ENCODE measurements at places on chromosomes 1 and 21.

GRCh38 chr1:119001181-119002027 lies 13.3 kb upstream of the TBX15 start:
- no peak for DNase-seq

GRCh38 chr1:193157360-193157759 lies 29.1 kb downstream of the B3GALT2 start:
- no peak for DNase-seq

- no peak for DNase-seq
These were observed 20.6 kb downstream of the STUM start for GRCh38 chr1:226568975-226569741.

DNA sequence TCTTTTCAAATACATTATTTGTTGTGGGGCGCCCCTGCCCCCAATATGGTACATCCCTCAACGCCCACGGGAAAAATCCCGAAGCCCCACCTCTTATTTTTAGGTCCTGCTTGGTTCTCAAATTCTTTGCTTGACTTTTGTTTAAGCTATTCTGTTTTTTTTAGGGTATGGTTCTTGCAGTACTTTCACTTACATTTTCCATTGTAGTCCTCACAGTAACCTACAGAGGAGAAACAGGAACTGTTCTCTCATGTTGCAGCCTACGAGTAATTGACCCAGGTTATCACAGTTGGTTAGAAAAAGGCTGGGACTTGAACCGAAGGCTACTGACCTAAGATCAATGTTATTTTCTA lies 697 bp upstream of the C21orf91 start:
- DNase-seq, result peak; percentile 59

DNA sequence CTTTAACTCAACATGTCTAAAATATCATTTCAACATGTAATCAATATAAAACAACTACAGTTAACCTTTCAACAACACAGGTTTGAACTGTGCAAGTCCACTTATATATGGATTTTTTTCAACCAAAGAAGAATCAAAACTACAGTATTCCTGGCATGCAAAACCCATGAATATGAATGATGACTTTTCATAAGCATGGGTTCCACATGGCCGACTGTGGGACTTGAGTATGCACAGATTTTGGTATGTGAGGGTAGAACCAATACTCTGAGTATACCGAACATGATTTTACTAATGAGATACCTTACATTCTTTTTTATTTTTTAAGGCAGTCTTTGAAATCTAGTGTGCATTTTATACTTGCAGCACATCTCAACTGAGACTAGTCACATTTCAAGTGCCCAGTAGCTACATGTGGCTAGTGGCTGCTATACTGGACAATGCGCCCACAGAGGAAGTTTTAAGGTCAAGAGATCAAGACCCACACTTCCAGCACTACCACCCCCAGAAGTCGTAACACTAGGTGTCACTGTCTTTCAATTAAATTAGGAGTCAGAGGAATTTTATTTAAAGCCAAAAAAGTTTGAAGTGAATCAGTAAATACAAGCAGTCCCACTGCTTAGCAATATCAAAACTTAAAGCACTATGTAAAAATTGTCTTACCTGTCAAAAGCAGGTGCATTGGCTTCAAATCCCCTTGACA lies 40.0 kb downstream of the SYNJ1 start:
- no peak for DNase-seq

- no peak for DNase-seq
These were observed 130.4 kb downstream of the HS2ST1 start for GRCh38 chr1:87044840-87045239.

GRCh38 chr1:33433509-33434362 lies 2.8 kb upstream of the PHC2 start:
- DNase-seq, result no peak

- DNase-seq, result no peak
These were observed 85.7 kb upstream of the ABCD3 start for GRCh38 chr1:94332516-94332915.

- peak; percentile 71 for DNase-seq
These were observed 56.5 kb upstream of the SELENON start for GRCh38 chr1:25743164-25744139.

DNA sequence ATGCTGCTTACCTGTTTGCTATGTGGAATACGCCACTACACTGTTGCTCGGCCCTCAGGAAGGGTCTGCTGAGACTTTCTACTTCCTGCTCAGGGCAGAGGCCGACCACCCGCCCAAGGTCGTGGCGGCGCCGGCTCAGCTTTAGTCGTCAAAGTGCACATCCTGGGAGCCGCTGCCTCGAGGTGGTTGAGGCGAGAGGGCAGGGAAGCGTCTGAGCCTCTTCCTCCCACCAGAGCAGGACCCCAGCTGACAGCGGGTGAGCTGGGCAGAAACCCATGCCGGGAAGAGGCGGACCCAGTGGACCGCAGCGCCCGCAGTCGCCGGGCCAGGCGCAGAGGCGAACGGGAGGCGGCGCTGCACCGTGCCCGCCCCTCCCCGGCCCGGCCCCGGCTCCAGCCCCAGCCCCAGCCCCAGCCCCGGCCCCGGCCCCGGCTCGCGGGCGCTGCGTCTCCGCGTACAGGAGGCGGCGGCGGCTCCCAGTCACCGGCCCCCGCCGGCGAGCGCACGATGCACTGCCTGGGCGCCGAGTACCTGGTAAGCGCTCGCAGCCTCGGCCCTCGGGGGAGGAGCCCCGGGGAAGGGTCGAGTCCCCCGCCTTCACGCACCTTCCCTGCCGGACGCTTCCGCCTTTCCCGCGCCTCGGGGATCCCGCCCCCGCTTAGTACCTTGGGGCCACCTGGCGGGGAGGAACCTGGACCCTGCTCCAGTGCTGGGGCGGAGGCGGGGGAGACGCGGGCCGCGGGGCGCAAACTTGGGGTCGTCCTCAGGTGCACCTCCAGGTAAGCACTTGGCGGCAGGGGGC lies at the start of gene SLC44A3:
SLC44A3 (plus strand) TSS at position 413 of the 802 bp plus-strand sequence; CDS start at position 508, 95 bp downstream.
- DNase-seq, result peak; percentile 8

DNA sequence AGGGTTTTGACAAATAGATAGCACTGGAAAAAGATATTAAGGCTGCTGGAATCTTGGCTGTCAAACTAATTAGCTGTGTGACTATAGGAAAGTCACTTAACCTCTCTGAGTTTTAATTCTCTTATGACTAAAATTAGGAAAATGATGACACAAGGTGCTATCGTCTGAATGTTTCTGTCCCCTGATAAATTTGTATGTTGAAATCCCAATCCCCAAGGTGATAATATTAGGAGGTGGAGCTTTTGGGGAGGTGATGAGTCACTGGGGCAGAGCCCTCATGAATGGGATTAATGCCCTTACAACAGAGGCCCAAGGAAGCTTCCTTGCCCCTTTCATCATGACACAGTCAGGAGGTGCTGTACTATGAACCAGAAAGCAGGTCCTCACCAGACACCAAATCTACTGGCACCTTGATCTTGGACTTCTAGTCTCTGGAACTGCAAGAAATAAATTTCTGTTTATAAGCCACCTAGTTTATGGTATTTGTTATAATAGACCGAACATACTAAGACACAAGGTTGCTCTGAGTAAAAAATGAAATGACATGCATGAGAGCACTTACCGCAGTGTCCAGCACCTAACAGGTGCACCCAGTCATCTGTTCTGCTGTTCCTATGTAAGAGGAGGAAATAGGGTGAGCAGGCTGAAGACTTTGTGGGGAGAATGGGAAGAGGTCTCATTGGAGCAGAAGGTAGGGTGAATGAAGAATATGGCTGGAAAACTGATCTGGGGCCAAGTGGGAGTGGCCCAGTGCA lies 26.3 kb upstream of the DISP1 start:
- DNase-seq, result no peak

- no peak for DNase-seq
These were observed 15.4 kb upstream of the MEX3A start for GRCh38 chr1:156097499-156098178.

GRCh38 chr21:41164981-41165655 lies 2.8 kb upstream of the BACE2 start:
- DNase-seq, result no peak

GRCh38 chr1:55957276-55957675 lies 622.1 kb downstream of the PLPP3 start:
- no peak for DNase-seq

DNA sequence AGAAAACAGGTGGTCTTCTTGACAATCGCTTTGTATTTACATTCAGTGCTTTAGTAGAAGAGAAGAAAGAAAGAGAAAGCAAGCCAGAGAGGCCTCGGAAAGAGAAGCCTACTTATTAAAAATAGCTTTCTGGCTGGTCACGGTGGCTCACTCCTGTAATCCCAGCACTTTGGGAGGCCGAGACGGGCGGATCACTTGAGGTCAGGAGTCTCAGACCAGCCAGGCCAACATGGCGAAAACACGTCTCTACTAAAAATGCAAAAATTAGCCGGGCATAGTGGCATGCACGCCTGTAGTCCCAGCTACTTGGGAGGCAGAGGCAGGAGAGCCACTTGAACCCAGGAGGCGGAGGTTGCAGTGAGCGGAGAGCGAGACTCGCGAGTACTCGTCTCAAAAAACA lies 1.8 kb upstream of the SLC19A2 start:
- DNase-seq, result no peak

- DNase-seq, result no peak
These were observed 4.8 kb downstream of the ARPC5 start for GRCh38 chr1:183630748-183631147.

DNA sequence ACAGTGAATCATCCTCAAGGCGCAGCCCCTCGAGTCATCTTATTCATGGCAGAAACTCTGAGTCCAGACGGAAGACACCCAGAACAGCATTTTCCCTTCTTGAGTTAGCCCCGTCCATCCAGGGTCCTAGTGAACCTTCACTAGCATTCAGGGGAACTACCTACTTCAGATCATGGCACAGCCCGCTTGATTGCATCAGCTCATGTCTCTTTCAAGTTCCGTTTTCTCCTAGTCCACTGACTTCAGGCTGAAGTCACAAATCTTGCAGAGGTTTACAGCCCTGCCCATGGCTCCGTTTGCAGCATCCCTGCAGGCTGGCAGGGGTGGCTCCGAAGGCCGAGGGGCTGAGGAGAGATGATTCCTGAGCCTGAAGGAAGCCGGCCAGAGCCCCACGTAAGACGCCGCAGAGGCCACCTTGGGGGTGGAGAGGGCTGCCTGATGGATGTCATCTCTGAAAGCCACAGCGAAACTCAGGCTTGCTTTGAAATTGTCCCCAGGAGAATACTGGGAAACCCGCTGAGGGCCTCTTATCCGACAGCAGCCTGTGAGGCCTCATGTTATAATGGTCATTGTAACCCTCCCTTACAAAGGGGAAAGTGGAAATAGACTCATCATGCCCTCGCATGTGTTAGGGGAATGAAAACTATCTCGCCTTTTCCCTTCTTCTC lies 310.2 kb upstream of the AJAP1 start:
- no peak for DNase-seq

DNA sequence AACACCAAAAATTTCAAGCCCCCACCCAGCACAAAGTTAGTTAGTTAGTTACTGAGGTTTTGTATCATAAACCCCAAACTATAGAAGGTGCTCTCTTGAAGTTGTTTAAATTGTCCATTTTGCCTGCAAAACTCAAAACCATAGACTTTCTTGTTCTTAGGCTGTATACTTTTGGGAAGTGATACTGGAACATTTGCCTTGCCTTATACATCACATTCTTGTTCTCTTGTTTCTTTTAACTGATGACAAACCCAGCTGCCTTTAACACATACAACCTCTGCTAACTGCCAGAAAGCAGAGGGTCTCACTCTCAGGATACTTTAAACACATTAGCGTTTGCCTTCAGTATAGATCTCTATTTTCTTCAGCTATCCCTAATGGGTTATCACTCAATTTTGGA lies 570.5 kb downstream of the MRPL39 start:
- no peak for DNase-seq

GRCh38 chr1:229689904-229690303 lies 63.9 kb downstream of the URB2 start:
- no peak for DNase-seq

DNA sequence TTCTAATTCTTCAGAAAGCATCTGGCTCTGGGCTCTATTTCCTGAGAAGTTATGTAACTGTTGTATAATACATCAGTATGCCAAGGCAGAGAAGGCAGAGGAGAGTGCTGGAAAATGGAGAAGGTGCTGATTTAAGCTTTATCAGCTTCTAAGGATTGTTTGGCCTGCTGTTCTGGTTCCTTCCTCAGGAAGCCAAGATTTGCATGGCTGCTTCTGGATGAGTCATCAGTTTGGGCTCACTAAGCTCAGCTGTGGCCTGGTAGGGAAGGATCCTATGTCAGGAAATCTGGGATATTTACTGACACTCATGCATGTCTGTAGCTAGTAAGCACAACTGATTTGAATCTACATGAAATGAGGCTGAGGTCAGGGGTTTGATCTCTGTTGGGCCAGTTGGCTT lies 73.2 kb upstream of the ADGRL4 start:
- DNase-seq, result no peak

- DNase-seq, result no peak
These were observed 14.0 kb downstream of the SLC37A1 start for GRCh38 chr21:42527489-42528158.

- DNase-seq, result no peak
These were observed 10.6 kb downstream of the PCNT start for GRCh38 chr21:46334351-46335140.

DNA sequence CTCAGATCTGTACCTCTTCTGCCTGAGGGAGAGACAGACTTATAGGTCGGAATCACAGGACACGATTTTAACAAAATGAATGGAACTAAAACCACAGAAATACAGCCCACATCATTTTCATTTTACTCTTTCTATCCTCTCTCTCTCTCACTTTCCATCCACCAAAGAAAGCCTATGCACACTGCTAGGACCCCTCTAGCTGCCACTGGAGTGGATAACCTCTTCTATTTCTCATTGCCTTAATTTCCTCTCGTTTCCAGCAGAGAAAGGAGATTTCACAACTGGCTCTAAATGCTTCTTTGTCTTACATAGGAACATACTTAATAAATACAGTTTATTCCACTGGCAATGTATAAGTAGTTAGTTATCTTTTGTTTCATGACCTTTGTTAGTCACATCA lies 867.8 kb upstream of the ADGRL4 start:
- DNase-seq, result no peak

DNA sequence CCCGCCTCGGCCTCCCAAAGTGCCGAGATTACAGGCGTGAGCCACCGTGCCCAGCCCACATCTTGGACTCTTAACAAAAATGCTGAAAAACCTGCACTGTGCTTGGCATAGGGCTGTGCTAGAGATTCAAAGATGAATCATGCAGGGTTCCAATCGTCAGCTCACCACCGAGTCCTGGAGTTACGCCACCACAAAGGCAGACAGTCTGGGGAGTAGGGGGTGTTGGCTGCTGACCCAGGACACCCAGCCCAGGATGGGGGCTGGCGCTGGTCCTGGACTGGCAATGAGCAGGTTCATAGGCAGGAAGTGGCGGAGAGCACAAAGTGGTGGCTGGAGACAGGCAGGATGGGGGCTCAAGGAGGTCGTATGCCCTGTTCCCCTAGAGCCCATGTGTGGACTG lies 16.0 kb downstream of the PSRC1 start:
- no peak for DNase-seq

- DNase-seq, result no peak
These were observed 31.2 kb downstream of the PTPRU start for GRCh38 chr1:29267321-29268070.

- no peak for DNase-seq
These were observed 231.3 kb upstream of the VAMP3 start for GRCh38 chr1:7539769-7540175.

DNA sequence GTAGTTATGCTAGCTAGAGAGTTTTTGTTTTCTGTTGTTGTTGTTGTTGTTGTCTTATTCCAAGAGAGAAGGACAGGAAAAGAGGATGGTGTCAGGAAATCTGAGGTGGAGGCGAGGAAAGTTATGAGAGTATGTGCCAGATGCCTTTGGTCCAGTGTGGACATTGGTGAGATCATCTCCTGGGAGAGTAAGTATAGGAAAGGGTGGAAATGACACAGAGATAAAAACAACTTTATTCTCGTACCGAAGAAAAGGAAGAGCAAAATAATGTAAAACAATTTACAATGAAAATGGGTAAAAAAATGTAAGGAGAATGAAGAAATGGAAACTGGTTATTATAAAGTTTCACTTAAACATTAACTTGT lies 97.4 kb upstream of the ADGRL2 start:
- no peak for DNase-seq

Measured in anterior cingulate cortex (tissue), 58 donors.